Renal pelvis (tissue), 12 donors: ENCODE measurements at places on chromosomes 11 and 22. TPM values are rescaled to one million over a fixed set of nuclear protein-coding genes. Genes with fewer than 3 reads are reported as not detected.

Gene SNX32
- 2.1 TPM for polyA plus RNA-seq

Gene RFPL1
- polyA plus RNA-seq, result 1.6 TPM

- no peak for DNase-seq
These were observed 109.8 kb upstream of the BID start for GRCh38 chr22:17884084-17884483.

DNA sequence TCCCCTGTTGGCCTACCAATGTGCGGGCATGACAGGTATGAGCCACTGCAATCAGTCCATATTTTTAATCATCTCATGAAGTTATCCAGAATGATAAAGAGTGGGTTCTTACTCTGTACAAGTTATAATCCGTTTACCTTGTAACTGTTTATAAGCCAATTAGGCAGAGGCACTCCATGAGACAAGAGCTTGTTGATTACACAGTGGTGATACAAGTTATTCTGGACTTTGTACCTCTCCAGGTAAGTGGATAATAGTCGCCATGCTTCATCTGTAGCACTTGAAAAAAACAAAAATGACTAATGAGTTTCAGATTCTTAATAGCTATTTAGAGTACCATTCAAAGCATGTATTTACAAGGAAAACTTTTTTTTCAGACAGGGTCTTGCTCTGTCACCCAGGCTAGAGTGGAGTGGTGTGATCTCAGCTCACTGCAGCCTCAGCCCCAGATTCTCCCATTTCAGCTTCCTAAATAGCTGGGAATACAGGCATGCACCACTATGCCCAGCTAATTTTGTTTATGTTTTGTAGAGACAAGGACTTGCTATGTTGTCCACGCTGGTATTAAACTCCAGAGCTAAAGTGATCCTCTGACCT, 17.7 kb upstream of the FNBP4 start:
- DNase-seq, result no peak

Gene ARHGAP32
- 15.4 TPM for polyA plus RNA-seq

DNA sequence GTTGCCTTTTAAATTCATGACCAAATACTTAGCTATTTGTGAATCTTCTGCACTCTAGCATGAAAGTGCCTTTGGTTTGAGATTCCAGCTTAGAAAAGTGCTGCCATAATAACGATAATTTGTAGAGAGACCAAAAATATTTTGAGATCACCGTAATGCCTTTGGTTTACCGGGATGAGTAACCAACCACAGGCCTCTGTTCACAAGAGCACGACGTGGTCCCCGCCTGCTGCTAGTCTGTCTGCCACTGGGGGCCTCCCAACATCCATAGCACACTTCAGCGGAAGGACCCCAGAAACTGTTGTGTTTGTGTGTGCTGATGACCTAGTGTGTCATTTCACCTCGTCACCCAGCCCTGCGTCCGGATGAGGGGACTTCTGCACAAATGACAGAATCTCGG, 67.0 kb upstream of the RASSF10 start:
- DNase-seq, result no peak

- no peak for DNase-seq
These were observed 4.3 kb upstream of the RRM1 start for GRCh38 chr11:4090258-4090657.

- no peak for DNase-seq
These were observed 28.6 kb downstream of the CAPN1 start for GRCh38 chr11:65210361-65210731.

DNA sequence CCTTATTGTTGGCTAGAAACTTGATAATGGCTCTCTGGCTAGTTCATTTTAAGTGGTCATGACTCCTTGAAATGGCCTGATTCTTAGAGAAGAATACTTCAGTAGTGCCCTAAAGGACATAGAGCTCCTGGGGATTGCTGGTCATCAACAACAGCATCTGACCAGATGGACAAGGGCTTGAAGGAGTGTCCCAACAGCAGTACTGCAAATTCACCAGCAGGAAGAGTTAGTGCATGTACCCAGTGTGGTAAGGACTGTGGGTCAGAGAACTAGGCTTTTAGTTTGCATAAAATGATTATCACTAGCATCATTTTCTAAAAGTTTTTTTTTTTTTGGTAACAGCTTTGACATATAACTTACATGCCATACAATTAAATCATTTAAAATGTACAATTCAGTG, 39.5 kb upstream of the CUL5 start:
- no peak for DNase-seq

GRCh38 chr11:1350086-1350725, 39.5 kb upstream of the BRSK2 start:
- DNase-seq, result no peak

GRCh38 chr11:119551420-119552105, 128.6 kb upstream of the THY1 start:
- DNase-seq, result no peak

DNA sequence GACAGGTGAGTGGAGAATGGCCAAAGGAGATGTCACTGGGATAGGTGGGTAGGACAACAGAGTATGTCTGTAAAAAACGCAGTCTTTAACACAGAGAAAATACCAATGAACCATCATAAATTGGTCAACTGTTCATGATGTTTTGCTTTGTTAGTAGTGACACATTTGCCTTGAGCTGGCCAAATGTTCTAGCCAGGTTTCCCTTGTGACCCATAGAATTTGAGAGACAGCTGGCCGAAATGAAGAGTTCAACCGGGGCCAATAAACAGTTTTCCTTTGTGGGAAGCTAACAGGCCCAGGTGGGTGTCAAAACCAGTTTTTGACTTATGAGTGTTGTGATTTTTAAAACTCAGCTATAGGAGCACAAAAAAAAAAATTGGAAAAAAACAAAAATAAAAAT, 116.6 kb upstream of the BID start:
- DNase-seq, result no peak

- no peak for DNase-seq
These were observed 92.0 kb downstream of the JRKL start for GRCh38 chr11:96481771-96482170.

DNA sequence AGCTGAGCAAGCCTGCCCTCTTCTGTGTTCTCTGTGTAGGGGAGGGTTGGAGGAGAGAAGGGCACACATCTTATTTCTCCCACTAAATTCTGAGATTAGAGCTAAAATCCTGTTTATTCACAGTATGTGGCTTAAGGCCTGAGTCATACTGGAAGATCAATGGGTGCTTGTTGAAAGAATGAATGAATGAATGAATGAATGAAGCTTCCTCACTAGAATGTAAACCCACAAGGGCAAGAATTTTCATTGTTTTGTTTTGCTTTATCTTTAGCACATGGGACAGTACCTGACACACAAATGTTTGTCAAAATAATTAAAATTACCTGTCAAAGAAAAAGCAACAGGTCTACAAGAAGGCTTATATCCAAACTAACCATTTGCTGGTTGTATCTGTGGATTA, 50.6 kb upstream of the PAK1 start:
- no peak for DNase-seq

DNA sequence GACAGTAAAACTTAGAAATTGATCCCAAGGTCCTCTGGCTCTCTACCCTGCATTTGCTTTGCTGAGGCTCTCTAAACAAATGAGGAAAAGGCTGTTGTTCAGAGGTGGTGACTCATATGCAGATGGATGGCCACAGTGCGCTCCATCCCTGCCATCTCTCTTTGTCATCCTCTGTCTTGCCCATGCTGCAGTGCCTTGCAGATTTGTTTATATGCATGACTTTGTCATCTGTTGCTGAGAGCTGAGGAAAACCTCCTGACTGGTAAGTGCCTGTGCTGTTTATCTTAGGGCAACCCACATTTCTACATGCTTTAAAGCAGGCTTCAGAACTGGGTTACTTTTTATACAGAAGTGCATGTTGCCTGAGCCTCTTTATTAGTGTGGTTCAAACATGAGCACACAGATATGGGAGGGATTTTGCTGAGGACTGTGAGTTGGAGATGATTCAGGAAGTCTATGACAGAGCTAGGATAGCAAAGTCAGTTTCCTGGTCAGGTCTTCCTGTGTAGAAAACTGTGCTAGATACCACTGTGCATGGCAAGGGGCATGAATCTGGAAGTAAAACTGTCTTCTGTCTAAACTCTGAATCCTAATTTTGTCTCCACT, 57.4 kb downstream of the JAM3 start:
- no peak for DNase-seq

DNA sequence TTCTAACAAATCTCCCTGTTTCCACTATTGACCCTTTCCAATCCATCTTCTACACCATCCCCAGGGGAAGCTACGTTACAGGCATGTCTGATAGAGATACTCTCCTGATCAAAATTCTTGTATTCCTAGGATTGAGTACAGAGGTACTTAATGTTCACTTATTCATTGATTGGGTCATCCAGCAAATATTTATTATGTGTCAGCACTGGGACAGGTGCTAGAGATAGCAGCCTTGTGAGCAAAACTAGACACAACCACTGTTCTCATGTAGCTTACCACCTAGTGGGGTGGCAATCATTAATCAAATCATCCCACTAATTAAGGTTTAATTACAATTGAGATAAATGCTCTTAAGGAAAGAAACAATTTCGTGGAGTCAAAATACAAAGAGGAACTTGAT, 9.4 kb upstream of the RTCB start:
- no peak for DNase-seq

DNA sequence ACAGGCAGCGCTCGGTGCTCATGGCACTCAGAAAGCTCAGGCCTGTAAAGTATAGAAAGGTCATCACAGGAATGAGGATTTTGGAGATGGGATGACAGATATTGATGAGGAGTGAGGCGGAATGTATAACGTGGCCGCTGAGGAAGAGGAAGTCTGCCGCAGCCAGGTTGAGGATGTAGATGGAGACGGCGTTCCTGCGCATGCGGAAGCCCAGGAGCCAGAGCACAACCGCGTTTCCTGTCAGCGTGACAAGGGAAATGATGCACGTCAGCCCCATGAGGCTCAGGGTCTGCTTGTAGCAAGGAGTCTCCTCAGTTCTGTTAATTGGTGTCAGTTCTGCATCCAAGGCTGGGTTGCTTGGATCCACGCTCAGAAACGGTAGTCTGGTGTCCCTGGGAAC, 33.1 kb upstream of the MRGPRX1 start:
- no peak for DNase-seq

DNA sequence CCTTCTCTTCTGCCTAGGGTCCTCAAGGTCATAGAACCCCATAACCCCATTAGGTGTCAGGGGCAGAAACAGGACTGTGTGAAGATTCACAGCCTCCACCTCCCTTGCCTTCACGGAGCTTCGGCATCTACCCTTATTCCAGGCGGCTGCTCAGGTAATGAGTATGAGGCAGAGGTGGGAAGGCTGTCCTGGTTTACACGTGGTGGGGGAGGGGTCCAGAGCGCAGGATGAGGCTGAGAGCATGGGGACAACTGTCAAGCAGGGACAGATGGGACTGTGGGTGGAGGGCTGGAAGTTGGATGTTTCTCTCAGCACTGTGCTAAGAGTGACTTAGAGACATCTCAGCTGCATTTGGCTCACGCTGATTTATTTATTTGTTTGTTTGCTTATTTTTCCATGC, 4.3 kb upstream of the RAD9A start:
- no peak for DNase-seq

Gene CYTH4
- 3.6 TPM for polyA plus RNA-seq

DNA sequence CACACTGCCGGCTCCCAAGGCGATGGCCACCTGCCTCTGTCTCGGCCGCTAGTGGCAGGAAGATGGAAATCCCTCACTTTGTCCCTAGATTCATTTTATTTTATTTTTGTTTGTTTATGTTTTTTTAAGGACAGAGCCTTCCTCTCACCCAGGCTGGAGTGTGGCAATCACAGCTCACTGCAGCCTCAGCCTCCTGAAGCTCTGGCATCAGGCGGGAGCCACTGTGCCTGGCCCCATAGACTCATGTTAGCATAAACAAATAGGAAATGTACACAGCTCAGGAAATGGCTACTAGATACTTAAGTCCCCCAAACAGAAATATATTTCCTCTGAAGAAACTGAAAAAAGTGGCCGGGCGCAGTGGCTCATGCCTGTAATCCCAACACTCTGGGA, 3.5 kb downstream of the TMEM80 start:
- DNase-seq, result no peak

GRCh38 chr11:84103096-84103495, 816.9 kb upstream of the CCDC90B start:
- DNase-seq, result no peak

DNA sequence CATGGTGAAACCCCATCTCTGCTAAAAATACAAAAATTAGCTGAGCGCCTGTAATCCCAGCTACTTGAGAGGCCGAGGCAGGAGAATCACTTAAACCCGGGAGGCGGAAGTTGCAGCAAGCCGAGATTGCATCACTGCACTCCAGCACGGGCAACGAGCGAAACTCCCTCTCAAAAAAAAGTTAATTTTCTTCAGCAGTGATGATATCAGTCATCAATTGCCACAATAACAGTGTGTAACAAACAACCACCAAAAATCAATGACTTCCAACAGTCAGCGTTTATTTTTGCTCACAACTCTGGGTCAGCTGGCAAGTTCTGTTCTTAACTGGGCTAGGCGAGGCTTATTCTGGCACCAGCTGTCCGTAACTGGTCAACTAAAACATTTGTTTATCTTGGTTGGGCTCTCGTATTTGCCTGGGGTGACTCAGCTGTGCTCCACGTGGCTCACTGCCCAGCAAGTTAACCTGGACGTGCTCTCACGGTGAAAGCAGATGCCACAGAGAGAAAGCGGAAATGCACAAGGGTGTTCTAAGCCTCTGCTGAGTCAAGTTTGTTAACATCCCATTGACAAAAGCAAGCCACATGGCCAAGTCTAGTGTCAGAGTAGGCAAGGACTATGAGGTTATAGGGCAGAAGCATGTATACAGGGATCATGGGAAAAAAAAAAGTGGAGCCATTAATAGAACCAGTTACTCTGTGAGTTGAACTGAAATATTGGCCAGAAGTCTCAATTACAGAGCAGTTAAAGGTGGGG, 52.1 kb downstream of the LHFPL7 start:
- peak; percentile 54 for DNase-seq

GRCh38 chr11:64731601-64732000, 8.6 kb upstream of the NRXN2 start:
- no peak for DNase-seq

Gene MN1
- 11.2 TPM for polyA plus RNA-seq
